Testis (tissue), 5 donors: ENCODE measurements at places on chromosomes 5 and 9. TPM values are rescaled to one million over a fixed set of nuclear protein-coding genes. Genes with fewer than 3 reads are reported as not detected.
A peak's percentile ranks its signal among the peaks of the same experiment; 100 is the strongest.

GRXCR2 gene
- polyA plus RNA-seq, result 0.99 TPM

CEL gene
- polyA plus RNA-seq, result 2.1 TPM

ARL14EPL gene
- 0.21 TPM for polyA plus RNA-seq

PTPN3 gene
- 6.6 TPM for polyA plus RNA-seq

OGN gene
- polyA plus RNA-seq, result 18.4 TPM

EQTN gene
- 44.9 TPM for polyA plus RNA-seq

SEMA5A gene
- 12.8 TPM for polyA plus RNA-seq

- DNase-seq, result no peak
Measured at GRCh38 chr5:91712718-91713117, 329.6 kb upstream of the ARRDC3 start.

DNA sequence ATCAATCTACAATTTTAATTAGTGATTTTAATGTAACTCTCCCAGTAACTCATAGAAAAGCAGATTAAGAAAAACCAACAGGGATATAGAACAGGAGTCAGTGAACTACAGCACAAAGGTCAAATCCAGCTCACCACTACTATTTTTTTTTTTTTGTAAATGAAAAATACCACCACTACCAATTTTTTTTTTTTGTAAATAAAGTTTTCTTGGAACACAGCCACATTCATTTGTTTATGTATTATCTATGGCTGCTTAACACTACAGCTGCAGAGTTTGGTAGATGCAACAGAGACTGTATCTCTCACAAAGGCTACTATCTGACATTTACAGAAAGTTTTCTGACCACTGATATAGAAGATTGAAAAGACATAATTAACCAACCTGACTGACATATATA, 11.7 kb downstream of the ZNF510 start:
- no peak for DNase-seq

DNA sequence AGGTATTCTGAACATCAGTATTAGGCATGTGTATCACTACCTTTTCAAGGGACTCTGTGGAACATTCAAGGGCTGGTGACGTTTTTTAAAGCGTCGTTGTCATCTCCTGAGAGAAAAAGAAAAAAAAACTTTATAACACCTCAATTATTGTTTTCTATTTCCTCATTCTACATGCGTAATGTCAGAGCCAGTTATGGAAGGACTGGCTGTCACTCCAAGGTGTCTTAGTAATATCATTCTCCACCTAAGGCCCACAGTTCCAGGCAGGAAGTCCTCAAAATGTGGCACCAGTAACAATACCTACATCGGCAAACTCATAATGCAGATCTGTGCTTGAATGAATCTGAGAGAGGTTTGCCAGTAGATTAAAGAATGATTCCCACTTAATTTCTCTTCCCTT, 210.2 kb downstream of the SAXO1 start:
- DNase-seq, result no peak

DNA sequence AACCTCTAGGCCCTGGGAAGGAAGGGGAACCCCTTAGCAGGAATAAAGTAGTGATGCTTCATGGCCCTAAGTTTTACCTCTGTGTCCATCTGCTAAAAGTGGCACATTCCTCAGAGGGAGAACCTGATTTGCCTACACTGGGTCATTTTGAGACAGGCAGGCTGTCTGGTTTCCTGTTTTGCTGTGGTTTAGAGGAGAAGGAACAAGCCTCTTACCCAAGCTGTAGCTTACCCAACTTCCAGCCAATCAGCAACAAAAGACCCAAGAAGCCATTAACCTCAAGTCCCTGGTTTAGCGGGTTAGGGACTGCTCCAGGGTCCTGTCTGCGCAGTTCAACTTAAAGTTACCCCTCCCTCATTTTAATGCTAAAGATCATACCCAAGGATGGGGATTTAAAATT, 411.0 kb downstream of the MAT2B start:
- DNase-seq, result no peak

DNA sequence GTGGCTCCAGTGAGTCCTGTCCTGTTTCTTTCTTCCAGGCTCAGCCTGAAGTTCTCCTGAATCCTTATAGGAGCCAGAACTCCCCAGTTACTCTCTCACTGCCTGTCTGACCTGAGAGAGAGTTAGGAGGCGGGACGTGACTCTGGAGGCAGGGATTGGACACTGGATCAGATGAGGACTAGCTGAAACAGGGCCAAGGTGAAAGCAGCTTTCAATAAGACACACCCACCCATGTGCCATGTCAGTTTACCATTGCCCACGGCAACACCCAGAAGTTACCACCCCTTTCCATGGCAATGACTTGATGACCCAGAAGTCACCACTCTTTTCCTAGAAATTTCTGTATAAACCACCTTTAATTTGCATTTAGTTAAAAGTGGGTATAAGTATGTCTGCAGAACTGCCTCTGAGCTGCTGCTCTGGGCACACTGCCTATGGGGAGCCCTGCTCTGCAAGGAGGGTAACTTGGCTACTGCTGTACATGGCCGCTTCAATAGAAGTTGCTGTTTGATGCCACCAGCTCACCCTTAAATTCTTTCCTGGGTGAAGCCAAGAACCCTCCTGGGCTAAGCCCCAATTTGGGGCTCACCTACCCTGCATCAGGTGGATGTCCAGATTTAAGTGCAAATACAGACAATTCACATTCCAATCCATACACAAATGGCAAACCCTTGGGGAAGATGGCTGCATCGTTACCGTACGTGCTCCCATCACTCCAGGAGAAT, 13.7 kb downstream of the FCN2 start:
- DNase-seq, result no peak

DNA sequence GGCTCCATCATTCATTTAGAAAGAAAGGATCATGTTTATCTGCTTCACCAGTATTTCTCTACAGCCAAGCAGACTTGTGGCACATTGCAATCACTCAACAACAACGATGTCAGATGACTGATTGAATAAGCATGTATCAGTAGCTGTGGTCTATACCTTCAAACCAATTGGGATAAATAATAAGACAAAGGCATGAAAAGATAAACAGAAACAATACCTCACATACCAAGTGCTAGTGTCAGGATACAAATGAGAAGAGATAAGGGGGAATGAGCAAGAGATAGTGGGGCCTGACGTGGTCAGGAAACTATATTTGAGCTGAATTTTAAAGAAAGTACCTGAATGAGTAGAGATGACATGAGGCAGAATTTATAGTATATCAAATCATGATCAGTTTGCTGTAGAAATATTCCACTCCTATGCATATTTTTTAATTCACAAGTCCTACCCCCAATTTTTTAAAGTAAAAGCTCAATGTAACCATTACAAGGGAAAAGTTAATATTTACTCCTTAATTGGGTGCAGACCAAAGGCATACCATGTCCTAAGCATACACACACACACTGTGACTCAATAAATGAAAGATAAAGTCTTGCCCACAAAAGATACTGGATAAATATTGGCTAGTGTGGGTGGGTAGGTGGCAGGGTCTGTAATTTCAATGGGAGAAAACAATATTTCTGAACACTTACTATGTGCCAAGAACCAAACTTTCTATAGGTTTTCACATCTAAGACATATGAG, 284.5 kb downstream of the SPOCK1 start:
- no peak for DNase-seq

- no peak for DNase-seq
Measured at GRCh38 chr9:908536-909205, 67.2 kb downstream of the DMRT1 start.

DNA sequence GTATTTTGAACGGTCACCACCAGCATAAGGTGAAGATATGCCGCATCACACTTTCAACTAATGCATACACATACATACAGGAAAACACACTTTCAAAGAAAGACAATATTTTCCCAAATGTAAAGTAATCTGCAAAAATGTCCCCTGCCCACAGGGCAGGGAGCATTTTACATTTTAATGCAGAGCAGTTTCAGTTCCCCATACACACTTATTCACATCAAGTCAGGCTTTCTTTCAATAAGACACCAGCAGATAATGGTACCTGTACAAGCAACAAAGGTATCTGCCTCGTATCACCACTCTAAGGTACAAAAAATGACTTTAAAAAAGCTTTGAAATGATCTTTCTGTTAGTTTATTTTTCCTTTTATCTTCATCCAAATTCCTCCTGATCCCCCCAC, 247.1 kb upstream of the CCNG1 start:
- DNase-seq, result no peak

GRCh38 chr5:103617913-103618312, 55.3 kb upstream of the NUDT12 start:
- no peak for DNase-seq

GRCh38 chr5:135473956-135474670, 22.0 kb upstream of the TIFAB start:
- no peak for DNase-seq

DNA sequence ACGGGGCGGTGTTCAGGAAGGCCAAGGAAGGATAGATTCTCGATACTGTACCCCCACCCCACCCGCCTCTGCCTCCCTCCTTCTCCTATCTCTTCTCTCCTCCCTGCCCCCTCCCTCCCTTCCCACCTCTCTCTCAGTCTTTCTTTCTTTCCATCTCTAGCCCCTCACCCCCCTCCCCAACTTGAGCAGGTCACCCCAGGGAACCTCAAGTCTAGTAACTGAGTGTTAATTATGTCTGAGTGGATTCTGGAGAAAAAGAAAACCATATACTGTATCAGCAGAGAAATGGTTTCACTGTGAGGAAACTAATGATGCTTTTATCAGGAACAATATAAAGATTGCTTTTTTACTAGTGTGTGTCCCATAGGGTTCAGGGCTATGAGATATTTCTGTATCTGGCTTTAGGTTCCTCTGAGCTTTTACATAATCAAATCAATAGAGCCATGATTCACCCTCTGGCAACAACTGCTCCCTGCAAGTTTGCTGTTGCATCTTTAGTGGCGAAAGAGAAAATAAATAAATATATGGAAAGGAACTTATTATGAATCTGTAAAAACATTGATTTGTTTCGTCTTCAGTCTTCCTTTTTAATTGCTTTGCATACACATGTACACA, 639.7 kb downstream of the CCDC171 start:
- DNase-seq, result no peak

GRCh38 chr9:112537561-112537960, 50.9 kb downstream of the KIAA1958 start:
- DNase-seq, result no peak

DNA sequence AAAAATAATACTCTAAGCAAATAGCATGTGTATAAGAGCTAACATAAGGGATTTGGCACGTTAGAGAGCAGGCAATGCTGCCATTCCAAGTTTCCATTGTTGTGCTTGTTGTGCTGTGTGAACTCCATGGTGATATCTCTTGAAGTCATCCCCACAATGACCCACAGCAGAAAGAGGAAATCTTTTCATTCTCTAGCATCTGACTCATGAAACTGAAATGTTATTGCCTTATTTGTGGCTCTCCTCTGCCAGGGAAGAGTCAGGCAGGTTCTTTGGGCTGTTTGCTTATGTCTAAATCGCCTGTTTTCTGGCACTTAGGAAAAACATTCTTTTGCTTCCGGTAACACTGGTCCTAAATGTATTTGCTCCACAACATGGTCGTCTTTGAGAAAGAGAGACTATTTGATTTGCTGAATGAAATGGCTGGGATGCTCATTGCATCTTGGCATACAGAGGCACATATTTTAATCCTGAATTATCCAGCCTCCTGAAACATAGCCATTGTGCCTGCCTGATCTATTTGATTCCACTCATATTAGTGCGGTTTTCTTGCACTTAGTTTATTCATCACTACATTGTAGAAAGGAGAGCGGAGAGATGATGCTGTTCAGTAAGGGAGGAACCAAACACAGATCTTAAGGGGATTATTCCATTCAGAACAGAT, 188.8 kb downstream of the CSNK1G3 start:
- no peak for DNase-seq

GRCh38 chr9:134606951-134607731, 34.5 kb upstream of the COL5A1 start:
- peak; percentile 27 for DNase-seq

DNA sequence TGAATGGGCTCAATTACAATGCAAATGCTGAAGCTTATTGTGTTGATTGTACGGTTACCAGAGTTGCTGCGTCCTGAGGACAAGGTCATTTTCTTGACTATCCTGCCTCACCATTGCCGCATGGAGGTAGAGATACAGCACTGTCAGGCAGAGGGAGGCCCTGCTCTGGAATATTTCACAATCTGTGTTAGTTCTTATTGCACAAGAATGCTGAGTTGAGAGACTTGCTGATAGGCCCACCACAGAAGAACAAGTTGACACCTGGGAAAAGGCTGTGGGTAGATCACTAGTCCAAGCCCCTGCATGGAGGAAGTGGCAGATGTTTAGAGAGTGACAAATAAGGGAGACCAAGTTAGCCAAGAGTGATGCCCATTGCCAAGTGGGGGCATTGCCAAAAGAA, 344.5 kb upstream of the ITGA1 start:
- no peak for DNase-seq

- DNase-seq, result no peak
Measured at GRCh38 chr5:29894668-29895067, 1298.8 kb upstream of the CDH6 start.

- no peak for DNase-seq
Measured at GRCh38 chr5:73359395-73359794, 89.2 kb downstream of the FOXD1 start.
